ENCODE measurements at places on chromosomes 13 and 19.

DNA sequence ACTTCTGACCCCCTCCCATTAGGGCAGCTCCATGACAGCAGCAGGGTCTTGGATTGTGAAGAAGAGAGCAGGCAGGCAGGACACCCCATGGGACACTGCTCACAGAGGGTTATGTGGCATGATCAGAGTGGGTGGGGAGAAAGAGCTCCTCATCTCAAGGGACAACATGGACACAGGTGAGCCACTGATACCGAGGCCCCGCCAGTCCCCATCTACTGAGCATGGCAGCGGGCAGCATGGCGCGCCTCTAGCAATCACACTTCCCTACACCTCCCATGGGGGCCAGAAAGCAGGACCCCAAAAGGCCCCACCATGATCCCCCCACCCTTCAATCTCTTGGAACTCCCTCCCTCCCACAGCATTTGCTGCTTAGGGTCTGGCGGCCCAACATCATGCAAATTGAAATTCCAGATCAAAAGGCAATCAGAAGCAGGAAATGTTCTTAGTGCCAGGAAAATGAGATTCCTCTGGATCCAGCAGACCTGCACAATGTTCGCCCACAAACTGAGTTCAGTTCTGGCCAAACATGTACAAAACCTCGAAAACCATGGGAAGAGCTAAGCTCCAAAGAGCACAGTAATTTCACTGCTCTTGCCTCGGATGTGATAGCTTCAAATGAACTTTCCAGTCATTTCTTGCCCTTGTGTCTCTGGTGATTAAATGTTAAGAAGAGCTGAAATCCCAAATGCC, 14.8 kb downstream of the DOCK9 start:
- no peak for DNase-seq

DNA sequence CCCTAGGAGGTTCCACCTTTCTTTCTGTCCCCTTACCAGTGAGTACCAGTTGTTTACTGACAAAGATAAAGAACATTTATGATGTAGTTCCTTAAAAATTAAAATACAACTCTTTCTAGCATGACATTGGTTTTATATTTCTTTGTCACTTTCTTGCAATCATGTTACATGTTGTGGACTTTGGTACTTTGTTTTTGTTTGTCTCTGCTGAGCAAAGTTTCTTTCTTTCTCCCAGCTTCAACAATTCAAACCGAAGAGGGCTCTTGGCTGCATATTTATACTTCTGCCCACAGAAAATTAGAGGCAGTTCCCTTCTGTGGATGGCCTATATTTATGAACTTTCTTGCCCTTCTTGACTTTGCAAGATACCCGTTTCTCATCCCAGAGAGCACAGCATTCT, 201.2 kb downstream of the MTUS2 start:
- no peak for DNase-seq

- DNase-seq: no peak
These were observed 240.9 kb downstream of the LMO7 start for GRCh38 chr13:75877071-75877470.

- DNase-seq: no peak
These were observed 1.4 kb downstream of the ZNF699 start for GRCh38 chr19:9308091-9308770.

DNA sequence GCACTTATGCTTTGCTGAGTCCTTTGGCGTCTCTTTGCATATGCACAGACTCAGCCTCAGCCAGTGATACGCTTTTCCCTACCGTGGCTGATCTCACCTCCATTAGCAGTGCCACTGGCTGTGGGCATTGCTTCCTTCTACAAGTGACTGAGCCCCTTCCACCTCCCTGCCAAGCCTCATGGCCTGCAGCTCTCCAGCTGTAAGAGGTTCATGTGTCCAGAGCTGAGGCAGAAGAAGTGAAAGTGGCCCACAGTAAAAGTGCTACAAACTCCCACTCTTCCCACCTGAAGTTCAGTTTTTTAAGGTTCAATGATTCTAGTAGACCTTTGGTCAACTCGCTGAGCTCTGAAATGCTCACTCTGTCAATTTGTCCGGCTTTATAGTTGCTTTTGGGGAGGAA, 44.7 kb downstream of the SMARCA4 start:
- DNase-seq: no peak

- no peak for DNase-seq
These were observed 150.1 kb upstream of the TSC22D1 start for GRCh38 chr13:44726214-44726613.

DNA sequence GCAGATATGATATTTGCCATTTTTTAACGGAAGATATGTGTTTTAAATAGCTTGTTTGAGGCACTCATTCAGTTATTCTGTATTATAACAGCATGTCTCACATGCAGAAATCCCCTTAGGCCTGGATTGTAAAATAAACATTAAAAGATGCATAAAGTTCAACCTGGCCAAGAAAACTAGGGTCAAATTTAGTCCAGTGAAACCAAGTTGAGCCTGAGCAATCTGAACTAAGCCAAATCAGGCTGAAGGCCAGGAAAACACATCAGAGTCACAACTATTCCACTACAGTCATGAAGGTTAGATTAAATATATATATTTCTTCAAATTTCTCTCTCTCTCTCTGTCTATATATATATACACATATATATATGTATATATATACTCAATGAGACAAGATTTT, 504.8 kb downstream of the SLITRK1 start:
- DNase-seq: no peak

DNA sequence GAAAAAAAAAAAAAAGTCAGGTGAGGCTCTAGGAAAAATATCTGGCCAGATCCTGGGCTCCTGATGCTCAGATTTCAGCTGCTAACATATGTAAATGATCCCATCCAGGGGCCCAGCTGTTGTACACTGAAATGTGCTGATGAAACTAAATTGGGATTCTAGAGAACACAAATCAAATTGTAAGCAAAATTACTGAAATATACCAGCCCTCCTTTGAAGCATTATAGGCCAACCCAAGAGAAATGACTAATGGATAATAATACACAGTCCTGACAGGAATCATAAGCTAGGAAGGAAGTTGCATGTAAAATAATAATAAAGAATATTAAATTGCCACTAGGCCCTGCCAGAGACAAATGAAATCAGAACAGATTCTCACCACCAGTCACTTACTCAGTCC, 17.8 kb downstream of the KCTD12 start:
- DNase-seq: no peak

DNA sequence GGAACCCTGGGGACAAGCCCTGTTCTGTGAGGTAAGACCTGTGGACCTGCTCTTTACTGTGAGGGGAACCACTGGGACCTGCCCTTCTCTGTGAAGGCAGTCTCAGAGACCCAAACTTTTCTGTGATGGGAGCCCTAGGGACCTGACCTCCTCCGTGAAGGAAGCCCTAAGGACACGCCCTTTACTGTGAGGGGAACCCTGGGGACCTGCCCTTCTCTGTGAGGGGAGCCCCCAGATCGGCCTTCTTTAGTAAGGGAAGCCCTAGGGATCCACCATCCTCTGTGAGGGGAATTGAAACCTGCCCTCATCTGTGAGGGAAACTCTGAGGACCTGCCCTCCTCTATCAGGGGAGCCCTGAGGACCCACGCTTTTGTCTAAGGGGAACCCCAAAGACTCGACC, 343.5 kb downstream of the UQCRFS1 start:
- no peak for DNase-seq

DNA sequence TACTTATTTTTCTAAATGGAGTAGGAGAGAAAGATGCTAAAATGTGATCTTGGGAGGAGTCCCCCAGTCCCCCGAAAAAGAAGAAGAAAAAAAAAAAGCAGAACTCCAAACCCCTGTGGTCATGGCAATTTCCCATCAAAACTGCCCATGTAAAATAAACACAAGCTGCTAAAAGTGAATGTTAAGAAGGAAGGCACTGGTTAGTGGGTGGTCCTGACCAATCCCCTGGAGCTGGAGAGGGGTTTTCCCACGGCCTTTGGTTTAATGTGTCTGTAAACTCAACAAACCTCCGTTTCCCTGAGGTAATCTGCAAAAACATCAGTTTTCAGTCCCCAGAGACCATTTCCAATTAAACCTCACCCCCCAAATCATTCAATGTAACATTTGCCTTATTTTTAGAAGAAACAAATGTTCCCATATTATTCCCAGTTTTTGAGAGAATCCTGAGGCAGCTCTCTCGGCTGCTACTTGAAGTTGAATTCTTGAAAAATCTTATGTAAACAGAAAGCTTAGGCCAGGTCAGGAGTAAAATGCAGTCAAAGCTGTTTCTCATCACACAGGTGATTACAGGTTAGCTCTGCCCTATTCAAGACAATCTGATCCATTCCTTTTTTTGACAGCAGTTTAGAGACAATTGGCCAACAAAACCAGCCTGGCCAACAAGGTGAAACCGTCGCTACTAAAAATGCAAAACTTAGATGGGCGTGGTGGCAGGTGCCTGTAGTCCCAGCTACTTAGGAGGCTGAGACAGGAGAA, 17.0 kb downstream of the RAB3D start:
- no peak for DNase-seq

DNA sequence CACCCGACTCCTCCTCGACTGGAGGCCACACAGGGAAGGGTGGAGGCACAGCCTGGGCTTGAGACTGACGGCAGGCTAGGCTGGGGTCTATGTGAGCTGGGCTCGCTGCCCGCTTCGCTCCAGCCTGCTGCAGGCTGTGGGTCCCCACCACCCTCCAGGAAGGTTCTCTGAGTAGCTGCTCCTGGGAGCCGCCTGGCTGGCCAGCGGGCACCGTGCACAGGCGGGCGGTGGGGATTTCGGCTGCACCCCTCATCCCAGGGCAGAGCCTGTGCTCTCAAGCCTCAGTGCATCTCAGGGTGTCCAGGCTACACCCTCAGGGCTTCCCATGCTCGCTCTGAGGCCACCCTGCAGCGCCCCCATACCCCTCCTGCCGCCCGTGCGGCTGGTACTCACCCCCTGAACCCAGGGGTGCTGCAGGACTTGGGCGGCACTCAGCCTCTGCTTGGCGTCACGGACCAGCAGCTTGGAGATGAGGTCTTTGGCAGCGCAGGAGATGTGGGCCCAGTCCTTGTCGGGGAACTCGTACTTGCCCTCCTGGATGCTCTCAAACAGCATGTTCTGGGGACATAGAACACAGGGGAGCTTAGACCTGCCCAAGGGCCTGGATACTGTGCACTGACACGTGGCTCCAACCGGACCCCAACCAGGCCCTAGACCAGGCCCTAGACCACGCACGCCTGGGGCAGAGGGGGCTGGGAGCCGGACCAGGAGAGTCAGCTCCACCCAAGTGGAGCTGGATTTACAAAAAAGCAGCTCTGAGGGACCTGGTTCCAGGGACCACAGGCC, 10.2 kb downstream of the MKNK2 start:
- DNase-seq: no peak

DNA sequence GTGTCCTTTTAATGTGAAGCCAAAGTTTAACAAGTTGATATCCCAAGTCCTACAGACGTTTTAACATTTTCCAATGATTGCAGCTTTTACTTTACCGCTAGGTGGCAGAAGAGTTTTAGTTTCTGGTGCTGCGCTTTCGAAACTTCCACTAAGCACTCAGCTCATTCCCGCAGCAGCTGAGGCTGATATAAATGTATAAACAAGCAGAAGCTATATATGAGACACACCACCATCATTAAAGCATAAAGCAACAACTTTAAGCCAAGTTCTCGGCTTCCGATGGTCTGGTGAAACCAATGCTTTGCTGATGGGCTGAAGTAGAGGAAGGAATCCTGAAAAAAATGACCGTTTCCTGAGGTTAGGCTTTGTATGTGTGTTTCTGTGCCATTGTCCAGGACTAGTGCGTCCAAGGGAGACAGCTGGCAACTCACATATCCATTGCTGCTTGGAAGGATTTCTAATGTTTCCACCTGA, 753.9 kb downstream of the OLFM4 start:
- DNase-seq: no peak

GRCh38 chr13:23776698-23777574, 112.3 kb downstream of the MIPEP start:
- DNase-seq: no peak

- no peak for DNase-seq
These were observed 468 bp downstream of the STX10 start for GRCh38 chr19:13149628-13150186.

- DNase-seq: no peak
These were observed at the start of gene ELSPBP1 for GRCh38 chr19:47994209-47994802. Gene ELSPBP1 (plus strand): TSS chr19:47994632. CDS start chr19:48008668, 14,036 bp downstream.

- DNase-seq: no peak
These were observed 7.0 kb downstream of the PGLYRP1 start for GRCh38 chr19:46015687-46016425.

DNA sequence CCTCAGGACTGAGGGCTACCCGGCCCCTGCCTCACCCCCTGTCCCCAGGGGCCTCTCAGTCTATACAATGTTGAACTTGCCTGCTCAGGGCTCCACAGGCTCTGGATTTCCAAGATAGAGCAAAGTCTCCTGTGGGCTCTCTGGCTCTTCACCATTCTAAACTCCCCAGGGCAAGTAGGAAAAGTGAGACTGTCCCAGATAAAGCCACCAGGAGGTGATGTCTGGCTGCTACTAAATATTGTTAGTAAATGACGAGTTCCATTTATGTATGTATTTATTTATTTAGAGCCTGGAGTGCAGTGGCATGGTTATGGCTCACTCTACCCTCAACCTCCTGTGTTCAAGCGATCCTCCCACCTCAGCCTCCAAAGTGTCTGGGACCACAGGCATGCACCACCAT, 73.6 kb upstream of the SIAH3 start:
- no peak for DNase-seq

DNA sequence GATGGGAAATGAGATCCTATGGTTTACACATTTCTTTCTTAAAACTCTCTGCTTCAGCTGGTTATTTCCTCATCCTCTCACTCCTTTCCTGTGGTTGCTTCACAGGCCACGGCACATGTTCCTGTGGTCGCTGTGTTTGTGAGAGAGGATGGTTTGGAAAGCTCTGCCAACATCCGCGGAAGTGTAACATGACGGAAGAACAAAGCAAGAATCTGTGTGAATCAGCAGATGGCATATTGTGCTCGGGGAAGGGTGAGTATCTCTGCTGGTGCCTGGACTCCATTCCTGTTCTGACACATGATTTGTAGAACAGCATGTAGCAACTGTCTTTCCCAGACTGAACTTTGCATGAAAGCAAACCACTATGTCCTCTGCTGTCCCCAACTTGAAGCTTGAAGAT, 254.2 kb downstream of the ITGBL1 start:
- no peak for DNase-seq

- no peak for DNase-seq
These were observed 1.3 kb downstream of the ZIC2 start for GRCh38 chr13:99982731-99983498.

GRCh38 chr13:51760592-51760991, 43.4 kb downstream of the DHRS12 start:
- DNase-seq: no peak

GRCh38 chr13:43240278-43240677, 216.9 kb downstream of the DNAJC15 start:
- DNase-seq: no peak

DNA sequence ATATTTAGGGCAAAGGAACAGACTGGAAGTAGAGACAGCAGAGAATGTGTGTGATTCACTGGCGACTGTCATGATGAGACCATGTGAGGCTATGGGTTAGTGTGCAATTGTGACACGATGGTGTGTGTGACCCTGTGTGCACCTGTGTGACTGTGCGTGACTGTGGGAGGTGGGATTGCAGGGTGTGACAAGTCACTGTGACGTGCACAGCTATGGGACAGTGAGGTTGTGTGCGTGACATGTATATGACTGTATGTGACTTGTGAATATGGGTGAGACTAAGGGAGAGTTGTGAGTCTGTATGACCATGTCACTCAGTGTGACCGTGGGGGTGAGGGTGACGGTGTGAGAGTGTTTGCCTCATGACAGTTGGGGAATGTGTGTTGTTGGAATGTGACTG, 3.4 kb upstream of the GIPR start:
- no peak for DNase-seq

- DNase-seq: no peak
These were observed 21.2 kb downstream of the RCN3 start for GRCh38 chr19:49549045-49549444.
